Fibroblast of the aortic adventitia (primary cell): ENCODE measurements at places on chromosomes 11 and 22.

- DNase-seq: no peak
Measured at GRCh38 chr11:61832754-61833153, 4.7 kb downstream of the FADS2 start.

DNA sequence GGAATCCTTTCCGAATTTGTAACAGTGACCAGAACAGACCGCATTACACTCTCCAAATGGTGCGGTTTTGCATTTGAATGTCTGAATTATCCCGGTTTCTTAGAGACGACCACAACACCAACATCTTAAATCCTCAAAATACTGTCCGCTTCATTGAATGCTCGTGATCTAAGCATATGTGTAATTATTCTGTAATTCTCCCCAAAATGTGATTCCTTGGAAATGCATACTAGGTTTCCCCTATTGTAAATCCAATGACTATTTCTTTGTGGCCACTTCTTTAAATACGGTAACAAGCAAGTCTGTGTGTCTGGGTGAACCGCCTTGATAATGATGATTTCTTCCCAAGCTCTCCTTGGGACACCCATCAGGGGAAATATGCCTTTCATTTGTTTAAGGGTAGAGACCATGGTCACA, 87.3 kb upstream of the DBX1 start:
- no peak for DNase-seq

DNA sequence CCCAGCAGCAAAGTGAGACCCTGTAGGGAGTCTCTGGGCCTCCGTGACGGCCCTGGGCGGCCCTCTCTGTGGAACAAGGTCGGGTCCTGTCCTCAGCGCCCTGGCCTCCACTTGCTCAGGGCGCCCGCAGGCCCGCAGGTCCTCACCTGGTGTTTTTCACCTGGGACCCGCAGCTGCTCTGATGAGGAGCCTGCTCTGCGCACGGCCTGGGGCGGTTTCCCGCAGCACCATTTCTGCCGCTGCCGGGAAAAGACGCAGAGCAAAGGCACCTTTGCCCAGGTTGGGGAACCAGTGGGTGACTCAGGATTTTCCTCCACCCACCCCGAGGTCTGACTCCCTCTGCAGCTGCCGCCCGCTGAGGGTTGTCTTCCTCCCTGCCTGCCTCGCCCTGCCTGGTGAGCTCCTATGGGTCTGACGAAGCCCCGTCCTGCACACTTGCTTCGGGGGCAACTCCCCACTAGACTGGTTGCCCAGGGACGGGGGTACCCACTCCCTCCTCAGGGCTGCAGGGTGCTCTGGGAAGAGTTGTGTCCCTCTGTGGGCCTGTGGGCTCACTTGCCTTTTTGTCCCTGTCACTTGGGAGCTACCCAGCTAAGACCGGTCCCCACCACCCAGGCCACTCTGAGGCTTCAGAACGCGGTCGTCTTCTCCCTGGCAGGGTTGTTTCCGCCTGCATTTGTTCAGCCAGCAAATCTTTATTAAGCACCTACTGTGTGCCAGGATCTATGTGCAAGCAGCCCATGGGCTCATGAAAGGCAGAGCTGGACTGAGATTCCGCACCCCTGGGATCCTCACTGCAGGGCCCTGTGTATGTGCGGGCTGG, 89.5 kb downstream of the KCNQ1 start:
- no peak for DNase-seq

DNA sequence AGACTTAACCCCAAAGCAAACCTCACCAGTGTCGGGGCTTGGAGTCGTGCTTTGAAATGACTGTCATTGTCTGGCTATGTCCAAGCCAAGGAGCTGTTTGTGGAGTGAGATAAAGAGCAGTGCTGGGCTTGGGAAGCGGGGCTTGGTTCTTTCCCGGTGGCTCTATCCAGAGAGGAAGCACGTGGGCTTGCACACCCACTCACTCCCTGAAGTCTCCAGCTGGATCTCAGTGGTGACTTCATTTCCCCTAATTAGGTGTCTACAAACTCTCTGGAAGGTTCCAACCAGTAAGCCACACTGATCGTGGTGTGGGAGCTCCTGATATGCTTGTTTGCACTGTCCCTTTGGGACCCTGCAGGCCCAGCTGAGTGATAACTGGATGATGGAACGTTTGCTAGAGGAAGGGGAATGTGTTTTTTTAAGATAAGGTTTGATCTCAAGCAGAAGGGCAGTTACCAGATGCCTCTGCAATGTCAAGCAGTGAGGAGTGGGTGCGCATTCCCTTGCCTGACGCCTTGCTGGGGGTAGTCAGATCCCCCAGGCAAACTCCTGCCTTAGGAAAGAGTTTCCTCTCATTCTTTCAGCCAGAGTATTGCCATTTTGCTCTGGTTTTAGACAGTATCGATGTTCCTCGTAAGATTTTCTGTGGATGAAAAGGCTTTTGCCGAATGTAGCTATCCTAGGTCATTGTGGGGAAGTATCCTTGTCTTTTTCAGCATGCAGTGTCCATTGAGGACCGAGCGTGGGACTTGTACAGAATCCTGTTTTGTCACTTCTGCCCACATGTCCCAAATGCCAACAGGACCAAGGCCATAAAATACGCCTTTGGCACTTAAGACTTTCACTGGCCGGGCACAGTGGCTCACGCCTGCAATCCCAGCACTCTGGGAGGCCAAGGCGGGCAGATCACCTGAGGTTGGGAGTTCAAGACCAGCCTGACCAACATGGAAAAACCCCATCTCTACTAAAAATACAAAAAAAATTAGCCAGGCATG, 90.9 kb downstream of the MICAL2 start:
- DNase-seq: peak; percentile 98

- DNase-seq: no peak
Measured at GRCh38 chr11:75245356-75246005, 4.9 kb downstream of the TPBGL start.

- no peak for DNase-seq
Measured at GRCh38 chr11:131829725-131830124, 459.3 kb downstream of the NTM start.

GRCh38 chr11:8382436-8383053, 118.9 kb upstream of the LMO1 start:
- DNase-seq: no peak

DNA sequence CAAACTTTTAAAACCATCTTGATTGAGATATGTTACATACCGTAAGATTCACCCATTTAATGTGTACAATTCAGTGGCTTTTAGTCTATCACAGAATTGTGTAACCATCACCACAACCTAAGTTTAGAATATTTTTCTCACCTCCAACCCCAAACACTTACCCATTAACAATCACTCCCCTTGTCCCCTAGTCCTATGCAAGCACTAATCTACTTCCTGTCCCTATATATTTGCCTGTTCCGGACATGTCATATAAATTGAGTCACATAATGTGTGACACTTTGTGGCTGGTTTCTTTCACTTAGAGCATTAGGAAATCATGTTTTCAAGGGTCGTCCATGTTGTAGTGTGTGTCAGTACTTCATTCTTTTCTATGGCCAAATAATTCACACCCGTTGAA, 38.8 kb downstream of the RASSF10 start:
- DNase-seq: no peak

DNA sequence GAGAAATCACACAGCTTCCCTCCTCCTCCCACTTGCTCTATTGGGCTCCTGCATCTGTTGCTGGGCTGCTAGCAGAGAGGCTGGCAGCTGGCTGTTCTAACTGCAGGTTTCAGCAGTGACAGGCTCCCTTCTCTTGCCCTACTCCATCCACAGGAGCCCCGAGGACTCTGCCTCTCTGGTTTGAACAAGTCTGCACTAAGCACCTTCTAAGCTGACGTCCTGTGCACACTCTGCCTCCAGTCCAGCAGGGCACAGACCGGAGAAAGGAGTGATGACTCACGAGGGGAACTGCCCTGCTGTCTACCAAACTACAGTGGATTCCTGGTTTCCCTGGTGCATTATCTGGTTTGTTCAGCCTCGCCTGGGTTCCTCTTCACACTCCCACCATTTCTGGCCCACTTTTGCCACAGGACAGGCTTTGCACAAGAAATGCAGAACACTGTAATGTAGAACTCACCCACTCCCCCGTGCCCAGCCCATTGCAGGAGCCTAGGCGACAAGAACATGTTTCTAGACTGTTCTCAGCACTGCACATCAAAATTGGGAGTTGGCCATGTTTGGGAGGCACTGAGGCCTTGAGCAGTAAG, 26.0 kb downstream of the IL10RA start:
- no peak for DNase-seq

GRCh38 chr22:37848587-37849088, 581 bp upstream of the EIF3L start:
- peak; percentile 42 for DNase-seq

DNA sequence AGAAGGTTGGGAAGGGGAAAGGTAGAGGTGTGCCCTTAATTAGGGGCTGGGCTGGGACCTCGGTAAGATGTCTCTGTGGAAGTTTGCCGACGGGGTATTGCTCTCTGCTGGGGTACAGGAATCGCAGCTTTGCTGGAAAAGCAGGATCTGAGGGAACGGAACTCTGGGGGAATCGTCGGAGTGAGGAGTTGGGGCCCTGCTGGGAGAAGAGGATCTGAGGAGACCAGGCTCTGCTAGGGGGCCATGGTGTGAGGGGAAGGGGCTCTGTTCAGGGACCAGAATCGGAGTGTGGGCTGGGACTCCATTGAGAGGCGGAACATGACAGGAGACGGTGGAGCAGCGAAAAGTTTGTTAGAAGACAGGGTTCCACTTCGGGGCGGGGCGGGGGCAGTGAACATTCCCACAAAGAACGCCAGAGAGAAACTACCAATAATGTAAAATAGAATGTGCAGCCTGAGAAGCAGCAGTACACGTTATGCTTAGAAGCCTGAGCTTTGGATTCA, 456 bp downstream of the AAMDC start:
- DNase-seq: peak; percentile 50

GRCh38 chr22:31089160-31090100, 8.3 kb downstream of the SMTN start:
- peak; percentile 53 for DNase-seq

DNA sequence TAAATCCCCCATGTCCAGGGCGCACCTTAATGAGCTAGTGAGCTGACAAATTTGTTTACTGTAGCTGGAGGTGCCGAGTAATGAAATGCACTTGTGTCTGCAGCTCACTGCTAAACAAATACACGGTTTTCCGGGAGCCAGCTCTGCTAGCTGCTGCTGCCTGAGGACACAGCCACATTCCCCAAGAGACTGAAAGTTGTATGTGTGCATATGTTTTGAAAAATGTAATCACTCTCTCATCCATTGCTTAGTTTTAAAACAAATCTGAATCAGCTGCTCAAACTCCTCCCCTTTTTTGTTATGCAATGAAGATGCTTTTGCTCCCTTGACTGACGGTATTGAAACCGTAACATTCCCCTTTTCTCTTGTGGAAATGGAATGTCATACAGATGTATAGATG, 62.4 kb upstream of the NNMT start:
- DNase-seq: no peak

DNA sequence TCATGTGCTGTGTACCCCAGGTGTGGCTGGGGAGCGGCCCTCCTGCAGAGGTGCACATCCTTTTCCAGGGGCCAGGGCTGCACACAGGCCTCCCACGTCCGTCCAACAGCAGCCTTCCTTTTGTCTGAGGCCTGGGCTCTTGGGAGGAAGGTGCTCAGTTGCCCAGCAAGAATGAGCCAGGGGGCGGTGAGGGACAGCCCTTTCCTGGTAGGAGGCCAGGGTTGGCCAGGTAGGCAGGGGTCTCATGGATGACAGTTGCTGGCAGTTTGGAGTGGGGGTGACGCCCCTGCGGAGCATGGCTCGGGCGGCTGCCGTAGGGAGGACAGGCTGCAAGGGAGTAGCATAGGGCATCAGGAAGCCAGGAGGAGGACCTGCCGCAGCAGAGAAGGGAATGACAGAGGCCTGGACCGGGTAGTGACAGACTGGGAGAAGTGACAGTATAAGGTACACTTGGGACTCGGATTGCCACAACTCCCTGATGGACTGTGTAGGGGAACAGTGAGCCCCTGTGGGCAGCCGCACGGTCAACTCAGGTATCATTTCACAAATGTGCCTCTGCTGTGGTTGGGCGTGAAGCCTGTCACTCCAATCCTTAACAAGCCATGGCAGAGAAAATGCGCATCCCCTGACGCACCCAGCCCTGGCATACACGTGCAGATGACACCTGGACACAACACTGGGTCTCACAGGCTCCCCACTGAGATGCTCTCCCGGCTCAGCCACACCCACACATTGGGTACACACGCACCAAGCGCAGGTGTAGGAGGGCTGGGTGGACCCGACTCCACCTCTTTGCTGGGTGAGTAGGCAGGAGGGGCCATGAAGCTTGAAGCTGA, 79.7 kb downstream of the DGCR2 start:
- no peak for DNase-seq

- peak; percentile 8 for DNase-seq
Measured at GRCh38 chr11:2355000-2355644, 22.0 kb upstream of the CD81 start.

GRCh38 chr11:18768472-18768901, 23.1 kb downstream of the PTPN5 start:
- no peak for DNase-seq

- DNase-seq: no peak
Measured at GRCh38 chr22:24567668-24568067, 11.9 kb downstream of the SNRPD3 start.

DNA sequence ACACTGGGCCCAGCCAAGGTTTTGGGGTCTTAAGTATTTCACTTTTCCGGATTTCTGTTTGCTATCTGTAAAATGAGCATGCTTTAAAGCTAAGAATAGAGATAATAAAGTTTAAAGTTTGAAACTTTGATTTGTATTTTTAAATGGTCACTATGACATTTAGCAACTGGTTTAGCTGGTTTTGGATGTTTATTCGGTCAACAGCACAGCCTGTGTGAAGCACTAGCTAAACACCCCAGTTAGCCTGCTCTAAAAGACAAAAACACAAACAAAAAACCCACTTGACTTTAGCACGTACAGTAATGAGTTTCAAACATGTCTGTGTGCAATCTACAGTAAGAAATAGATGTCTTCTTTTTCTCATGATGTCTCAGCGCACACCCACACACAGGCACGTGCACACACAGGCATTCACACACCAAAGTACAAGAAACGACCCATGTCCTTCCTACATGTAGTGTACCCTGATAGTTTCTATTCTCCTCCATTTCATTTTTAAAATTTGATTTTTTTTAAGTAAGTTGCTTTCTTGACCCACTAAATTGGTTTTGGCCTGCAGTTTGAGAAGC, 29.4 kb downstream of the SLC1A2 start:
- no peak for DNase-seq

- DNase-seq: no peak
Measured at GRCh38 chr22:17918840-17919239, 105.5 kb downstream of the MICAL3 start.

DNA sequence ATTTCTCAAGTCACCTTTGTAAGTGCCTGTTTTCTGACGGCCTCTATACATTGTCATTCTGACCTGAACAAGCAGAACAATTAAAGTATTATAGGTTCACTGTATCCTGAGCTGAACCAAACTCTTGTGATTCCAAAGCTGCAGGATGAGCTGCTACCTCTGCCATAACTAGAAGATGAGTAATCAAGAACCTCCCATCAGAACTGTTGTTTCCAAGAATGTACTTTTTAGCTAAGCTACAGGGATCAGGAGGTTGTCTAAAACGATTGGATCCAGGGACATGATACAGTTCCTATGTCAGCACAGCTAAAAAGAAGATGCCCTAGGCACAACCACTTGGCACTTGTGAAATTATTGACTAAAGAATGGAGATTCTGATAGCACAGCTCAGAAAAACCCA, 288.4 kb upstream of the CCDC90B start:
- DNase-seq: peak; percentile 34

- DNase-seq: no peak
Measured at GRCh38 chr11:126658306-126659056, 303.0 kb downstream of the ST3GAL4 start.
